ENCODE measurements at places on chromosomes 4 and X.

- DNase-seq, result peak; percentile 59
Observed at GRCh38 chrX:11427453-11428071, 134.3 kb downstream of the AMELX start.

GRCh38 chr4:16760617-16761363 is 137.7 kb downstream of the LDB2 start:
- peak; percentile 31 for DNase-seq

- DNase-seq, result no peak
Observed at GRCh38 chr4:80331693-80332092, 3.8 kb upstream of the CFAP299 start.

- no peak for DNase-seq
Observed at GRCh38 chr4:138647433-138647832, 368.1 kb upstream of the NOCT start.

- peak; percentile 62 for DNase-seq
Observed at GRCh38 chrX:40104630-40104984, 6.8 kb upstream of the BCOR start.

- DNase-seq, result no peak
Observed at GRCh38 chrX:295136-295535, 14.0 kb downstream of the PLCXD1 start.

DNA sequence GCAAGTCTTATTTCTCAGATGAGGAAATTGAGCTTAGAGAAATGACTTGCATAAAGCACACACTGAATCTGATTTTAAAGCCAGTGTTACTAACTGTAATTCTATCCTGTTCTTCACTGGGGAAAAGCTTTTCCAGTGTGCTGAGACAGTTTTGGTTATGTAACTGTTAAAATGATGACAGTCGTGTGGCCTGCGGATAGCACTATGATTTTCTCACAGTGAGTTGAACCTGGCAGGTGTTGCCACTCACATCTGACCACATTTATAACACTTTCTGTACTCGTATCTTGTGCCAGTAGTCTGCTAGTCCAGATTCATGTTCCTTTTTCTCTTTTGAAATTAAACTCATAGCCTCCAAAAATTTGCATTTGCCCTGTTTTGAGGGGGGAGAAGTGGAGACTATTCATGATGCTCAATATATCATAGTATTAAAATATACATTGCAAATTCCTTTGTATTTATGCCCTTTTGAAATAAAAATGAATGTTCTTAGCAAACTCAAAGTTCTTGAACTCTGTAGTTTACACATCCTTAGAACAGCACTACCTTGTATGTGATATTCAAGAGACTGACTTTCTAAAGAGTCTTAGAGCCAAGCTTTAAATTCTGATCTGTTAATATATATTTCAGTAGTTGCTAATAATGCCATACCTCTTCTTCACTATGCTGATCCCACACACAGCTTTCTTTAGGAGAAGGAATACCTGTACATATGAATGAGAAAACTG is 132.3 kb downstream of the PDLIM5 start:
- no peak for DNase-seq

DNA sequence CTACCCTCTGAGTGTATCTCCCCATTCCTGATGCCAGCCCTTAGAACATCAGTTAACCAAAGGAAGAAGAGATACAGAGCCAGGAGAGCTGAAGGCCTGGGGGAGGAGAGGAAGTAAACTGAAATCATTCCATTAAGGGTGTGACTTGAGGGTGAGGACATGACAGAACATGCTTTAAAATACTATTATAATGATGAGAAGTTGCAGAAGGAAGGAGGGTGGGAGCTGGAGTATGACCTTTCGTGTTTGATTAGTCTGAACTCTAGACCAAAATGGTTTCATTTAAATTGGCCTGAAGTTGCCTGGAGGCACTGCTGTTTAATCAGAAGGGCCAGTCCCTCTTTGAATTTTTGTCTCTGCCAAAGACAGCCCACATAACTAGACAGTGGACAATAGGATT is 11.4 kb downstream of the INTS6L start:
- DNase-seq, result no peak

DNA sequence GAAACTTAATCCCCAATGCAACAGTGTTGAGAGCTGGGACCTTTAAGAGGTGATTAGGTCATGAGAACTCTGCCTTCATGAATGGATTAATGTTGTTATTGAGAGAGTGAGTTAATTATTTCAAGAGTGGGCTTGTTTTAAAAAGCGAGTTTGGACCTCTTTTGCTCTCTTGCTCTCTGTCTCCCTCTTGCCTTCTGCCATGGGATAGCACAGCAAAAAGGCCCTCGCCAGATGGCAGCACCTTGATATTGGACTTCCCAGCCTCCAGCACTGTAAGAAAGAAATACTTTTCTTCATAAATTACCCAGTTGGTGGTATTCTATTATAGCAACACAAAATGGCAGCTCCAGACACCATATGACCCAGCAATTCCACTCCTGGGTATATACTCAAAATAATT is 7.0 kb upstream of the ATP6AP2 start:
- DNase-seq, result no peak

DNA sequence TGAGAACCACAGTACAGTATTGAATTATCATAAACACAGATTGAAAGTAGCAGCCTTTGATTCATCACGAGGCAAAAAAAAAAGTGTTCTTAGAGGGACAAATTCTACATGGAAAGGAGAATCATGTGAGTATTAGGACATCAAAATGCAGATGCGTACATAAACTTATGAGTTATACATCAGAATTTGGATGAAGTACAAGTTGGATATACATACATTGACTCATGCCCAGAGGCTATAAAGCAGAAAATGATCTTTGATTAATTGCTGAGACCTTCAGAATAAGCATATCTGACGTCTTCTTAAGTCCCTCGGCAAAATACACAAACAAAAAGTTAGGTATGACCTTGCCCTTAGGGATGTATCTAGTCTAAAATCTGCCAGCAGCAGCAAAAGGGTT is 206.4 kb downstream of the LDB2 start:
- DNase-seq, result no peak

DNA sequence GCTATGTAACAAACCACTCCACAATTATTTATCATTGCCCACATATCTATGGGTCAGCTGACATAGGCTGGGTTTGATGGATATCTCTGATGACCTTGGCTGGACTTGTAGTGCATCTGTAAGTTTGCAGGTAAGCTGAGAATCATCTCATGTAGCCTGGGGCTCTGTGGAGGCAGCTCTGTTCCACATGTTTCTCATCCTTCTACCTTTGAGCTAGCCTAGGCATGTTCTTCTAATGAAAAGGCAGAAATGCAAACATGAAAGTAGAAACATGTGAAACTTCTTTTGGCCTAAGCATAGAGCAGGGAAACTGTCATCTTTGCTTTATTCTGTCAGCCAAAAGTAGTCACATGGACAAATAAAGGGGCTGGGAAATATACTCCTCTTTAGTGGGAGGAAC is 18.2 kb downstream of the MRPL1 start:
- no peak for DNase-seq

GRCh38 chrX:29870608-29871007 is 344.8 kb upstream of the MAGEB2 start:
- DNase-seq, result no peak

- no peak for DNase-seq
Observed at GRCh38 chr4:86848136-86848535, 1.0 kb downstream of the SLC10A6 start.

GRCh38 chr4:80619070-80619674 is 283.6 kb downstream of the CFAP299 start:
- DNase-seq, result no peak

- no peak for DNase-seq
Observed at GRCh38 chr4:22457348-22457747, 58.5 kb downstream of the ADGRA3 start.

Data from right kidney (tissue), 9 donors.